Fibroblast of villous mesenchyme (primary cell): ENCODE measurements at places on chromosomes 7 and 10. TPM values are rescaled to one million over a fixed set of nuclear protein-coding genes. Genes with fewer than 3 reads are reported as not detected.

GRCh38 chr10:98436704-98437103, 10.0 kb downstream of the HPS1 start:
- DNase-seq = no peak

DNA sequence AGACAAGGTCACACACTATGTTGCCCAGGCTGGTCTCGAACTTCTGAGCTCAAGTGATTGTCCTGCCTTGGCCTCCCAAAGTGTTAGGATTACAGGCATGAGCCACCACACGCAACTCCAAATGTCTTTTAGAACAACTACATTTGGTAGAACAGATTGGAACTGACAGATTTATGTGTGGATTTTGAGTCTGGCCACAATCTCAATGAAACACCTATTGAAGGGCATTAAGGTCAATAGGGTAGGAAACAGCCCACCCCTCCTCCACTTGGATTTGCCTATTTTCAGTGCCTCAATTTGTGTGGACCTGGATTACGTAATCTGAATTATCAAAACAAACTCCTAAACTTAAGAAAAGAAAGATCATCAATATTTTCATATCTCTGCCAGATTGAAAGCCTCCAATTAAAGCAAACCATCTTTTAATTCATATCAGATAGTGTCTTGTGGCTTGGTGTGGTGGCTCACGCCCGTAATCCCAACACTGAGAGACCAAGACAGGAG, 15.5 kb upstream of the CYP51A1 start:
- DNase-seq = no peak

DNA sequence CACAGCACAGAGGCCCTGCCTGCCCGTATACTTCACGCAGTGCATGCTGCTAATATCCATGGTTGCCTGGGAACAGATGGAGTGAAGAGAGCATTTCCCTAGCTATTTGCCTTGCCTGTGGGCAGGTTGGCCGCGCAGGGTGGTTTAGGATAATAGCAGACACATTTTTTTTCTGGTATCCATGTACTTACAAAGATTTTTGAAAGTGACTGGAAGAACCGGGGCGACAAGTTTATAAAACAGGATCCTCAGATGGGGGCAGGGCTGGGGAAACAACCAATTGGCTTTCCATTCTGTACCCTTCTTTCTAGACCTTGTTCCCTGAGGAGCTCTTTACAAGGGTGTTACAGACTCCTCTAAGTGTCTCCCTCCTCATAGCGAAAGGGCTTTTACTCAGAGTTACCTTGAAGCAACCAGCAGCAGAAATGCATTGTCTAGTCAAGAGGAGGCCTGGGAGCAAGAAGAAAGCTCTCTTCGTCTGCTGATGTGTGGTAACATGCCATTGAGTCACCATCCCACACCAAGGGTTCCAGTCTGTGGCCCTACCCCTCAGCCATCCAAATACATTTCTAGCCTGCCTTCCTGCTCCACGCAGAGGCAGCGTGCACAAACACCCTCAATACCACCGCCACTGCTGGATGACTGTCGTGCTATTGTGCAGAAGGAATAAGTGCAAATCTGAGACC, 31.5 kb downstream of the MTURN start:
- no peak for DNase-seq

- peak; percentile 59 for DNase-seq
Measured at GRCh38 chr10:35643151-35644049, 1.3 kb upstream of the FZD8 start.

DNA sequence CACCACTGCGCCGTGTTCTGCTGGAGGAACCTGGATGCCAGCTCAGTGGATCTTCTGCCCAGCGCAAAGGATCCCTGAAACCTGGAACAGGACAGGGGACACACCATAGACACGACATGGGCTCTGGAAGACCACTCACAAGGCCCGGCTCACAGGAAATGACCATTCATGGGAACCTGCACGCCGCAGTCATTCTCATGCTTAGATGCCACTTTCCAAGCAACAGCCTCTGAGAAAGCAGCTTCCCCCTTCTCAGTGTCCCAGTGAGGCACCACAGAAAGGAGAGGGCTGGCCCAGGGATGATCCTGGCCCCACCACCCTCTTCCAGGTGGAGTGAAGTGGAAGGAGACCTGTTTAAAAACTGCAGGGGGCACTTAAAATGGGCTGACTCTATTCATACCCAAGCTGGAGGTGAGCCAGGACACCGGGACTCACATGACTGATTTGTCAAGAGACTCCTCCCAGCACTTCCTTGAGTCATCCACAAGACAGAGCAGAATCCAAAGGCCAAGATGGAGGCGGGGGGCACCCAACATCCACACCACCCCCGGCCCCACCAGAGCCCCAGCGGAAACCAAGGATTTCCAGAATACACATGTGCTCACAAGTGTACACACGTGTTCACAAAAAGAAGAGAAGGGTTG, 11.2 kb downstream of the CTBP2 start:
- DNase-seq = peak; percentile 84

DNA sequence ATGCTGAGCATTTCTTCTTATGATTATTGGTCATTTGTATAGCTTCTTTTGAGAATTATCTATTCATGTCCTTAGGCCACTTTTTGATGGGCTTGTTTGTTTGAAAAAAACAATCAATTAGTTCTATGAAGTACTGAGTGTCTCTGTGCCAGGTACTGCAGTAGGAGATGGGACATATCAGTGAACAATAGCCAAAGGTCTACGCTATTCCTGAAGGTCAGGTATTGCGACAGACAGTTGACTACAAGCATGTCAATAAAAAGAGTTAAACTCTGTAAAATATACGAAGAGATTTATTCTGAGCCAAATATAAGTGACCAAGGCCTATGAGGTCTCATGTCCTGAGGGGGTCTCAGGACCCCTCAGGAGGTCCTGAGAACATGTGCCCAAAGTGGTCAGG, 122.1 kb upstream of the NFE2L3 start:
- DNase-seq = no peak

- no peak for DNase-seq
Measured at GRCh38 chr7:26112203-26112740, 39.7 kb upstream of the NFE2L3 start.

DNA sequence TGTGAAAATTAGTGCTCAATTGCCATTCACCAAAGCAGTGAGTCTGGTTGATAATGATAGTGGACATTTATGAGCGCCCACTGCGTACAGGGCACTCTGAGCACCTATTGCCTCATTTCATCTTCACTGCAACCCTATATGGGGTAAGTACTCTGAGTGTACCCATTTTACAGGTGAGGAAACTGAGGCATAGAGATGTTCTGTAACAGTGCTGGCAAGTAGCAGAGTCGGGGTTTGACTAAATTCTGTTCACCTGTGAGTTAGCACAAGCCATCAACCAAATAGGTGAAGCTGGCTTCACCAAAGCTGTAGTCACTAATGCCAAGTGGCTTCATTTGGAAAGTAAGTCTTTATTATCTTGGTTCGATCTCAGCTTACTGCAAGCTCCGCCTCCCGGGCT, 135.8 kb downstream of the SPAG6 start:
- no peak for DNase-seq

DNA sequence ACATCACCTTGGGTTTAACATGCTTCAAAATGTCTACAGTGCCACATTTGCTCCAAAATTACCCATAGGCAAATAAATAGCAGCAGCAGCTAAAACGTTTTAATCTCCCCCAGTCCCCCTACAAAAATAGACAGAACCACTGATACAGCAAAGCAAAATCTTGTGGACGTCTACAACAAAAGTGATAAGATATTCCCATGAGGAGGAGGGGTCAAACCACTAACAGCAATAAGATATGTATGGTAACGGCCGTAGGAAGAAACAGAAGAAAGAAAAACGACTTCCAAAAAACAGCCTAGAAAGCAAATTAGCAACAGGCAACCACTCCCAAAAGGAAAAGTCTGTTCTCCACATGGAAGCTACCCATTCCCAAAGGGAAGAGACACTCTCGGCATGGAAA, 34.5 kb upstream of the ST8SIA6 start:
- no peak for DNase-seq

DNA sequence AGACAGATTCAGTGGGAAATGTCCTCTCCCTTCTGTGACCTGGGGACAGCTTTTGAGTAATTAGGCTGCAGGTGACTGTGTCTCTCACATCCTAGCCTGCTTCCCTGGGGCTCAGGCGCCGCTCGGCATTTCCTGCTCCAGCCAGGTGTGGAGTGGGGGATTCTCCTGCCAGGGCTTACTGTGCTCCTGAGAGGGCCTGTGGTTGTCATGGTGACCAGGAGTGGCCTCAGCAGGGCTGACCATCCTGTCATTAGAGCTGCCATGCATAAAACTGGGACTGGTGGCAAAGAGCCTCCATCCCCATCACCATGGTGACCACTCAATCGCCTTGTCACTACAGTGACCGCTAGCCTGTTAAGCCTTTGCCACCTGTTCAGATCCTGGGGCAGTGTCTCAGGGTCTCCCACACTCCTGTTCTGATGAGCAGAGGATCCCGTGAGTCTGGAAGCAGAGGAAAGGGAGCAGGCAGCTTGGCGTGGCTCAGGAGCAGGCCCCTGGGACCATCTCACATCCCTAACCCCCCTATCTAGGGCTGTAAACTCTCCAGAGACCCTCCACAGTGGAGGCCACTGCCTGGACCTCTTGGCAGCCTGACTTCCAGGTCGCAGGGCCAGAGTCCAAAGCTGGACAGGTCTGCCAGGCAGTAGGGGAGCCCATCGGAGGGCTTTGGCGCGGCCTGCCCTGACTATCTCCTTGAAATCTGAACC, at the start of gene GCK:
TSS of gene GCK (minus strand) at position 154 of the 707 bp plus-strand sequence. CDS start 486 bp downstream, outside the sequence.
- no peak for DNase-seq

- no peak for DNase-seq
Measured at GRCh38 chr7:26760501-26760900, 103.9 kb downstream of the SKAP2 start.

DNA sequence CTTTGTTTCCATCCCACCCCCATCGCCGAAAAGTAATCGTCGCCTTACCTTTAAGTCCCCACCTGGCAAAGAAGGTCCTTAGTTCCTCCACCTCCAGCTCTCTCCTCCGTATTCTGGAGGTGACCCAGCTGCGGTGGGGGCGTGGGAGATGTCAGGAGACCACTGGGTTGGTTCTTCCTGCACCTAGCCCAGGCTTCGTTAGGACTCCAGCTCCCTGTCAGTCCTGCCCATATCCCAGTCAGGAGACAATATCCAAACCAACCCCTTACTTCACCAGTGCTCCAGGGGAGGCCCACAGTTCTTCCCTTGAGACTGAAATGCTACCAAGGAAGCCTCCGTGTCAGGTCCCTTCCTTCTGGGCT, 693 bp downstream of the ADIRF start:
- DNase-seq = no peak

DNA sequence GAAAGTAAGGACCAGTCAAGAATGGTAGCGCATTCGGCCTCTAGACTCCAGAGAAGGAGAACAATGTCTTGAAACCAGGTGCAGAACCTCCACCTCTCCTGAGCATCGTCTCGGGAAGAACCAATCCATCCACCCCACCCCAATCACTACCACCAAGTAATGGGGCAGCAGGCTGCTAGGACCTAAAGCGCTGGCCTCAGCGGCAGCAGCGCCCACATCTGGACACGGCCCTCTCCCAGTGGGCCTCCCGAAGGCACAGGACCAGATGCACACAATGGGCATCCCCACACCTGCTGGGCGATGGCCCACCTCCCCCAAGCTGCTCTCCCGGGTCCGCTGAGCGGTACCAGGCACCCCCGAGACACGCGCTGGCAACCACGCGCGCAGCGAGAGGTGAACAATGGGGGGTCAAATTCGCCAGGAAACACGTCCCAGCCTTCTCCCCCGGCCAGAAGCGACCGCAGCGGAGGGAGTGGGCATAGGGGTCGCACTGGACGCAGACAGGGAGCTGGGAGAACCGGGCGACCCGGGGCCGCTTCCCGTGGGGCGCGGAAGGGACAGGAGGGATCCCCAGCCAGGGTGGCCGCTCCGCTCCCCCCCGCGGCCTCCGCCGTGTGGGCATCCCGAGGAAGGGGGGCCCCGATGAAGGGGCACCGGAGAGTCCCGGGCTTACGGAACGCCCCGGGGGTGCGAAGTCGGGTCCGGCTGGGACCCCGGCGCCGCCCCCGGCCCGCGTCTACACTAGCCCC, 506 bp downstream of the CTTNBP2 start:
- DNase-seq = no peak

GRCh38 chr7:117979954-117980497, 106.8 kb upstream of the CTTNBP2 start:
- DNase-seq = no peak

DNA sequence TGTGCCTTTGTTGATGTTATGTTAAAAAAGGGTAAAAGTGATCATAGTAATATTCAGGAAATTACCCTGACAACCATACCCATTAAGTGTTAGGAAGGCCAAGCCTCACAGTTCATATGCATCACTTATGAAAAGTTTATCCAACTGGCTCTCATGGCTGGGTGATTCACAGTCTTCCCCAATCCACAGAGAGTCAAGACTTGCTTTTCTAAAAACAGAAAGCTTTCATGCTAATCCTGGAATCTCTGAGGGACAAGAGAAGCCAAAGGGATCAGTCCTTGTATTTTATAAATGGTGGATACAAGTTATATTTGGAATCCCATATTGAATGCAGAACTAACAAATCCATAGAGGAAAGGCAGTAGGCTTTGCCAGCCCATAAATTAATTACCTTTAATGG, 218.3 kb downstream of the JAZF1 start:
- DNase-seq = no peak

GRCh38 chr7:73512018-73512780, 9.9 kb downstream of the BAZ1B start:
- peak; percentile 5 for DNase-seq

DNA sequence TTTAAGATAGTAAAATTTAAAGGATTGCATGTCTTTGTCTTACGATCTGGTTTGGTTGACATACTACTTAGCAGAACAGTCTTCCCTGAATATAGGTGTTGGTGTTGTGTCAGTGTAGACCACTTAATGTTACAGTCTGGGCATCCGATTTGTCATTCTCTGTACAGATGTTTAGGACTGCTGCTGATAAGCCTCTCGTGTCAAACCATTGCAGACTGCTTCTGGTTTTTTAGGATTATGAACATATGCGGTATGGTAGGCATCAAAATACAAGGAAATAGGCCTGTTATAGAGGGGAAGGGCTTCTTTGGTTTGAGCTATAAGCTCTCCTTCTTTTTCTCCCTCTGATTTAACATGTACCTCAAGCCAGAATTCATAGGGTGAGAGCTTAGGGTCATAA, 7.4 kb downstream of the CYP3A43 start:
- no peak for DNase-seq

GRCh38 chr7:14604606-14605005, 297.9 kb downstream of the DGKB start:
- DNase-seq = no peak

DNA sequence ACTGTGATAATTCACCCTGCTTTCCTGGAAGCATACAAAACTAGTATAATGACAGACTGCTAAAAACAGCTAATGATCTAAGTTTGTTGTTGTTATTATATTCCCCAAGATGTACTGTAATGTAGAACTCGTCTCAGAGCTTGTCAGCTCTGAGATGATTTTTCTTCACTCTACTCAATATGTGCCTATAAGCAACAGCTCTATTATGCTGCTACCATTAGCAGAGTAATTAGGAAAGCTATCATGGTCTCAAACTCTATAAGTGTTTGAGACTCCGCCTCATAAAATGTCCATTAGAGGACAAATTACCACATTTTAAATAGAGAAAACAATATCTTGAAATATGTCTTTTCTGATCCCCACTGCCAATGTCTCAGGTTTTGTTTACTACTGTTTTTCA, 476.5 kb upstream of the PCDH15 start:
- no peak for DNase-seq

- no peak for DNase-seq
Measured at GRCh38 chr10:103262229-103262628, 14.7 kb upstream of the INA start.

Gene CDK5
- 22.2 and 22.9 TPM in 2 replicates for total RNA-seq

Gene ZNF853
- total RNA-seq = under 0.01 and 0.32 TPM in 2 replicates

Gene TMEM196
- not detected in 2 replicates for total RNA-seq

Gene DOCK1
- 87.9 and 99.7 TPM in 2 replicates for total RNA-seq

Gene LGI1
- not detected in 2 replicates for total RNA-seq

Gene ASZ1
- under 0.01 TPM in 2 replicates for total RNA-seq

Gene NCF1
- under 0.01 TPM in 1 of 2 replicates, not detected in the other for total RNA-seq

Gene GDF2
- not detected in 2 replicates for total RNA-seq

Gene ADARB2
- total RNA-seq = not detected in 2 replicates

Gene SPDYE2
- not detected in 2 replicates for total RNA-seq
